ENCODE measurements at places on chromosomes 2 and 18.

- no peak for DNase-seq
Observed at GRCh38 chr2:239689410-239689809, 288.6 kb upstream of the HDAC4 start.

DNA sequence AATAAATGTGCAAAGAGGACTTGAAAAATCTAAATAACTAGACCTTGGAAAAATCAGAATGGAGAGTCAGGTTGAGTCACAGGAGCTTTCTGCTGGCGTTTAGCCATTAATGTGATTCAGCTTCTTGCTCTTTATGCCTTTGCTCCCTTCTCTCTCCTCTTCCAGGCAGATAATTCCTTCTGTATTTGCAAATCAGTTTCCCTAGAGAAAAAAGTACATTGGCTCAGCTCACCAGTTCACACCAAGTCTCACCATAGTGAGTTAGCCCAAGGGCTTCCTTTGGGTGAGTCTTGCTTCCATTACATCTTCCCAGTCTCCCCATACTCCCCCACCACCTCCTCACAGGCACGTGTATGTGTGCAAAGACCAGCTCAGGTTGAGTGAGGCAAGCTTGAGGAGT is 73.6 kb downstream of the CYBRD1 start:
- DNase-seq: no peak

- DNase-seq: no peak
Observed at GRCh38 chr2:182280118-182280517, 146.7 kb downstream of the PDE1A start.

DNA sequence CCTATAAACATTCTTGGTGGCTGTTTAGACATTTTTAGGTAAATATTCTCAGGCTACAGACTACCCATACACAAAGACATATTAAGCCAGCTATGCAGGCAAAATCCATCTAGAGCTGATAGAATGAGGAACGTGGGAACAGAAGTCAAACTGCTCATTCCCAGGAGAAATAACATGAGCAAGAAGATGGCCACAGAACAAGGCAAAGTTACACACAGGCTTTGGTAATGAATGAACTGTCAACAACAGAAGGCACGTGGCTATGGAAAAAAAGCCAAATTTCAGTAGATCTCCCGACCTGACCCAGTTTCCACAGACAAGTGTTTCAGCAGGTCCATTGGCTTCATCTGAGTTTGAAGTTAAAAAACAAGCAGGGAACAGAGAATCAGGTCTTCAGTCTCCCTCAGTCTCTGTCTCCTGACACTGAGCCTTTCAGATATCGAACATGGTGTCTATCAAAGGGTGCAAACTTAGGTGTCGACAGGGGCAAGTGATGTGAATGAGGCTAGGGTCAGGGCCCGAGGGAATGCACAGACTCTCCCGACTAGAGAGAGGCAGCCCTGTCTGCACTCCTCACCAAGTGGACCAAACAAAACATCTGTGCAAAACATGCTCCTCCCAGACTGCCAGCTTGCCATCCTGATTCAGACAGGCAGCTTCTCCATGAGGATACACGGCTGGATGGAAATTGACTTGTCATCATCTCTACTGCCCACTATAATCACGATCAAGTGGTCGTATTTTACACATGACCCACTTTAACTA is 25.9 kb downstream of the SIGLEC15 start:
- no peak for DNase-seq

GRCh38 chr2:241885291-241885945 is 15.9 kb downstream of the RTP5 start:
- DNase-seq: no peak

GRCh38 chr2:172095905-172096625 is 6.6 kb downstream of the DLX2 start:
- DNase-seq: no peak
